Muscle of back (tissue), 13 donors: ENCODE measurements at places on chromosomes 5 and 9. TPM values are rescaled to one million over a fixed set of nuclear protein-coding genes. Genes with fewer than 3 reads are reported as not detected.

The NR5A1 gene
- 0.38 TPM for polyA plus RNA-seq

The ACOT12 gene
- polyA plus RNA-seq: 0.15 TPM

GRCh38 chr5:179326122-179326927 is 18.9 kb downstream of the ADAMTS2 start:
- peak; percentile 97 for DNase-seq

The PCDHB16 gene
- polyA plus RNA-seq: 2.9 TPM

DNA sequence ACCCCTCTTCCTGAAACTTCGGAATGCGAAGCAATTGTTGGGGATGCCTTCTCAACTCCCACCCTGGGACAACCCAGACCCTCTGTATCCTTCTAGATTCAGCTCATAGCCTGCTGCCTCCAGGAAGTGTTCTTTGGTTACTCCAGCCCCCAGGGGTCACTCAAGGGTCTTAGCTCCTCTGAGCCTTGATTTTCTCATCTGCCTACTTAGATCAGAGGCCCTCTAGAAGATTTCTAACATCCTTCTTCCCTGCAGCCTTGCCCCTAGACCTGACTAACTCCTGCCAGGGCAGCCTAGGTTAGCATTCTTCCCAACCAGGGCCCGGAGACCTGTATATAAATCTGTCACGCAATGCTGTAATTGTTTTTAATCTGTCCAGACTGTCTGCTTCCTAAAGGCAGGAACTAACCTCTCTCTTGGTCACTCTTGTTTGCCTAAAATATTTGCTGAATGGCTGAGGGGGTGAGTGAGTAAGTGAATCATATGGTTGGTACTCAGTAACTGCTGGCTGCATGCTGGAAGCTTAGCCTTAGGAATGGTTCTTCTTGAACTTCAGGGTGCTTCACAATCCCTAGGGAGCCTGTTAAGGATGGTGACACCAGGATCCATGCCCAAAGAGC is 8.2 kb downstream of the GALNT10 start:
- DNase-seq: no peak

GRCh38 chr5:7925961-7926695 is 57.2 kb downstream of the MTRR start:
- no peak for DNase-seq

GRCh38 chr5:38753776-38754175 is 92.0 kb upstream of the OSMR start:
- no peak for DNase-seq

The PDE8B gene
- 8.5 TPM for polyA plus RNA-seq

DNA sequence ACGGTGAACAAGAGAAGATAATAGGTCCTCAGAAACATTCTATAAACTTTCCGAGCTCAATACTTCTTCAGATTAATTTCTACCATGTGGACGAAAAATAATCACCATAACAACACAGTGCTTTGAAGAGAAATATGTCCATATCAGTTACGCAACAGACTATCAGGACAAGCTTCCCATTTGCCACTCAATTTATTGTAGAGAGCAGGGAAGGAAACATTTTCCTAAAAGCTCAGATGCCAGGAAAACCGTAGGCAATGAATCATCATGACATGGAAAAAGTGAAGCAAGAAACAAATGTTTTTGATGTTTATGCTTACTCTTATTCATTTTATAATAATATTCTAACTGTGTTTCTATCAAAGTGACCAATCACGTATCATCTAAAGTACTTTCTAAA is 87.6 kb downstream of the S1PR3 start:
- peak; percentile 30 for DNase-seq

DNA sequence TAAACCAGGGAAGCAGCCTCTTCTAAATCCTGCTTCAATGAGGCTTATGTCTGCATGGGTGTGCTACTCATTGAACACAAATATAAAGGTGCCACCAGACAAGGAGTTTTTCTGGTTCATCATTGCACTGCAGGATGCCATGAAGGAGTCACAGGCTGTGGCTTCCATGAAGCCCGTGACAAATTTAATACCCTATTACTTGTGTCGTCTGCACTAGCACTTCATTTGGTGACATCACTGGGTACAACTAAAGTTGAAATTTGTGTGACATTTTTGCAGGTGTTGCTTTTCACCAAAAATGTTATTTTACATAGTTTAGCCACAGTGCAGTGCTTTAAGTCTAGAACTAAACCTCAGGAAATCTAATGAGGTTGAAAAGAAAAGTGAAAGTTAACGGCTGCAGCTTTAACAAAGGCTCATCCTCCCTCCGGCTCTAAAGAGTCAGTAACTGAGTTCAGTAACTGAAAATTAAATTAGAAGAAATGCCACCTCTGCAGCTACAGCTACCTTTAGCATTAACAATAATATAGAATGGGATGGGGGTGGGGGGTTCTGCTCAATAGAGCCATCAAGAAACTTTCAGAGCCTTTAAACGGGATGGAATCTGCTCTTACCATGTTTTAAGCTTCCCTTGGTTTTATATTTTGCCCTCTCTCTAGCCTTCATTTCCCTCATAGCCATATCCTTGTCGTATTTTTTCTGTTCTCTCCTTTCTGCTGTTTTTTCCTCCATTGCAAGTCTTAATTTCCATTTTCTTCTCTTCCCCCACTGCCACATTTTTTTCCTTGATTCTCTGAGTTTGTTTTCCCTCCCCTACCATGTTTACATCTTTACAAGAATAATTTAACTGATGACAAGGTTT is 233.8 kb upstream of the TMEM161B start:
- no peak for DNase-seq

The PCDHGB6 gene
- 3.6 TPM for polyA plus RNA-seq

- no peak for DNase-seq
Observed at GRCh38 chr5:173671121-173671949, 54.9 kb upstream of the BOD1 start.

DNA sequence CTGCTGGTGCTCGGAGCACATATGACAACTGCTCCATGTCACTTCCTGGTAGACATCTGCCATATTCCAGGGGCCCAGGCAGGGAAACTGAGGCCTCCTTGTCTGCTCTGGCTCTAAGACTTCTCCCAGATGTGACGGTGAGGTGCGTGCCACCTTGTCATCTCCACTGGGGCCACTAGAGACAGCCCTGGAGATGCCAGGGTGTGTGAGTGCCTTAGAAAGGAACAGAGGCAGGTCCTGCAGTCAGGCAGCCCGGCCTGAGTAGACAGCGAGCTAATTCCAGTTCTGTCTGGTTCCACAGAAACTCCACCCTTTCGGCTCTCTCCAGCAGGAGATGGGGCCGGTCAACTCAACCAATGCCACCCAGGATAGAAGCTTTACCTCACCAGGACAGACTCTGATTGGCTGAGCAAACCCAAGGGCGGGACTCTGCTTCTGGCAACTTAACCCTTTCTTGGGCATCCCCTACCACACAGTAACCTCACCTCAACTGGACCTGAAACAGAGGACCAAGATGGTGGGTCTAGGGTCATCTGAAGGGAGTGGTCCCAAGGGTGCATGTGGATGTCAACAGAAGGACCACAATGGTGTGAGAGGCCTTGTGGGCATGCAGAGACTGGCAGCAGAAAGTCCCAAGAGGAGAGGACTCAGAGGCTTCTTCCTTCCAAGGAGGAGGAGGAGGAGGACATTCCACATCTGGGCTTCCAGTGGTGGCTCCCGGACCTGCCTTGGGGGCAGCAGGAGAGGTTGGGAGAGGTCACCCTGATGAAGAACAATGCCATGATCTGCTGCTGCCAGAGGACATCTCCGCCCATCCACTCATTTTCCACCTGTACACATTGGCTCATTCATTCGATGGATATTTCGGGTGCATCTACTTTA is 77.7 kb downstream of the RGS3 start:
- DNase-seq: peak; percentile 40

GRCh38 chr9:88578121-88579049 is 43.4 kb downstream of the NXNL2 start:
- DNase-seq: peak; percentile 82

The BAAT gene
- polyA plus RNA-seq: 0.72 TPM

DNA sequence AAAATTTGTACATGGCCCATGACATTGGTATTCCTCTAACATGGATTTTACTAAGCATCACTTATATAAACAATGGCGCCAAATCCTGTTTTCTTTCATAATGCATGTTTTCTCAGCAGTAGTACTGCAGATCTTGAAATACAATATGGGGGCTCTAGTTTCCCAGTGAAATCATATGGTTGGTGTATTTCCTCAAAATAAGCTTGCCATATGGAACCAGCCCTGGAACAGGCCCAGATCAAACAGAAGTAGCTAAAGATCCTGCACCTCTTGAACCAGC is 163.9 kb downstream of the ZNF608 start:
- no peak for DNase-seq

GRCh38 chr5:69046375-69046957 is 47.3 kb upstream of the SLC30A5 start:
- no peak for DNase-seq

DNA sequence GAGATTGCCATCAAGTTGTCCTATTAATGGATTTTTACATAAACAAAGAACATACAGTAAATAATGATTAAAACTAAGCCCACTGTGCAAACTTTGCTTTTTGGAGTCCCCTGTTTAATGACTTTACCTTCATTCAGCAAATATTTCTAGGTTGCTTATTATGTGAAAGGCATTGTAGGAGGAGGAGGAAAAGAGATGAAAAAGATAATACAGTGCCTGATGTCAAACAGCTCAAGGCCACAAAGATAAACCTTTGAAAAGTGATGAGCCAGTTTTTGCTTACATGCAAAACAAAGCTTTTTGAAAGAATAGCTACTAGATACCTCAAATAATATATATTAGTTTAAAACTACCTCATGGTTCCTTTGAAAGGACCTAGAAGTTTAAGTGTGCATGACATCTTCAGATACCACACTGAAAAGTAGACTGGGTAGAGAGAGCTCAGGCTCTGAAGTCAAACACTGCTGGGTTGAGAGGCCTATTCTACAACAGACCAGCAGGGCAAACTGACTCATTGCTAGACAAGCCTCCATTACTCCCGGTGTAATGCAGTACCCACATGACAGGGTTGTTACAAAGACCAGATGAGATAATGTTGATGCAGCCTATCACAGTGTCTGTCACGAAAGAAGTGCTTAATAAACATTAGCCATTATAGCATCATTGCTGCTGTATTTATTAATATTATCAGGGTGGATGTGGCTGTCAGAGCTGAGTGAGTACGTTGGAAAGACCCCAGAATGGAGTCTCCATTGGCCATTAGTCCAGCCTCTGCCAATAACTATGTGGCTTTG is 11.8 kb downstream of the DEPDC1B start:
- no peak for DNase-seq

GRCh38 chr5:135598691-135599395 is 20.1 kb upstream of the CXCL14 start:
- DNase-seq: no peak

GRCh38 chr9:121133104-121133816 is 58.5 kb downstream of the CNTRL start:
- no peak for DNase-seq

- DNase-seq: no peak
Observed at GRCh38 chr9:89658931-89659330, 54.1 kb downstream of the GADD45G start.

DNA sequence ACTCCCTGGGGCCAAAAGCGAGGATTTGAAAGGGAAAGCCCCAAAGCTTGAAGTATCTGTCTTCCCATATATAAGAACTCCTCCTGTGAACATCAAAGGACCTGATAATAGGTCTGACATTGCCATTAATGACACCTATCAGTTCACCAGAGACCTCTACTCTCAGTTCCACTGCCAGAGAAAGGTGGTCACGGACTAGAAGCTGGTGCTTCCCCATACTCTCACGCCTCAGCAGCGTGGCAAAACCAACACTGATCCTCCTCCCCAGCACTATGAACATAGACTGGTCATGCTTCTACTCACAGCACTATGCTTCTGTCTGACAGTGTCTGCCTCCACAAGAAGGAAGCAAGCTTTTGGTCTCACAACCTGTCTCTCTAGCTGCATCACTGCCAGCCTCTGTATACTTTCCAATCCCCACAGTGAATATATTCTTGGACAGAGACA is 37.9 kb downstream of the NRG2 start:
- DNase-seq: no peak

The OTP gene
- polyA plus RNA-seq: not detected

- no peak for DNase-seq
Observed at GRCh38 chr5:8730194-8730593, 815.7 kb downstream of the SEMA5A start.

DNA sequence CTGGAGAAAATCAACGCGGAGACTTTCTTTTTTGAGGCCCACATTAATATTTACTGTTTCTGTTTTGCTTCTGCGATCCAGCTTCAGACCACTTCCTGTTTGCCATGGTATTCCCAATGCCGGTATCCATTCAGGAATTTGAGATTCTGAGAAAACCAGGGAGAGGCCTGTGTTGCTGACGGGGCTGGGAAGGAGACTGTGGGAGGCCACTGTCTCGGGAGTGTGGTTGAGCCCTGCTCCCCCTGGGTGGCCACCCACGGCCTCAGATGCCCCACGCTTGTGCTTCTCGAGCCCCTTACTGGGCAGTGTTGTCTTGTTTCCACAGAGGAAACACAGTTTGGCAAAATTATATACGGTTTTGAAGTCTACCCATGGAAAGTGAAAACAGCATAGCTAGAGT is 403.6 kb upstream of the IRX2 start:
- DNase-seq: no peak

The TMEM8B gene
- 17.6 TPM for polyA plus RNA-seq

DNA sequence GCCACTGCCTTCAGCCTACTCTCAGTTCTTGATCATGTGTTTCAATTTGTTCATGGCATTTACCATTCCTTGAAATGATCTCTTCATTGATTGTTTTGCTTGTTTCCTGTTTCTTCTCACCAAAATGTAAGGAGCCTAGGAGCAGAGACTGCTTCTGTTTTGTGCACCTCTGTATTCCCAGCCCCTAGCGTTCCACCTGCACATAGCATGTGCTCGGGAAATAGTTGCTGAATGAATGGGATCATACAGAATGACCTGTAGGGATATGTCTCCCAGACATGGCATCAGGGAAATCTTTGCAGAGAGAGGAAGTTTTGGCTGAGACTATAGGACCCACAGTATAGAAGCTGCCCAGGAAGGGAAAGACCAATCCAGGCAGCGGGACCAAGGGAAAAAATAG is 6.2 kb upstream of the CERCAM start:
- no peak for DNase-seq

DNA sequence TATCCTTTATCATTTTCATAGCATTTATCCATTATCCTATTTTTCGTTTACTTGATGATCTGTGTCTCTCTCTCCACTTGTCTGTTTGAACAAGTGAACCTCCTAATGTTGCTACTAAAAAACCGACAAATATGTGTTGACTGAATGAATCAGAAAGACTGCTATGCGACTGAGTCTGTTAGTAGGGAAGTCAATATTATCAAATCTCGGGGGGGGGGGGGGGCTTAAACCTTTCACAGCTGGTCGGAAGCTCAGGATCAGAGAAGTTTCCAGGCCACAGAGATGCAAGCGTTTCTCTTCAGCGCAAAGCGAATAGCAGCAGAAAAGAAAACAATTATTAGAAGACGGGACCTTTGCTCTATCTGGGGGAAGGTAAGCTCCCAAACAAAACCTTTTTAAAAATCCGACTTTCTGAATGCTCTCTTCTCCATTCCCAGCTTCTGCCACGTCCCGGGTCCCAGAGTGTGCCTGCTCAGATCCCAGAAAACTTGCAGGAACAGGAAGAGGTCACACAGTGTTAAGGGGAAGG is 412 bp downstream of the RIOK2 start:
- no peak for DNase-seq
